ENCODE measurements at places on chromosomes 11 and 22.

GRCh38 chr11:34893416-34893815, 22.8 kb downstream of the APIP start:
- no peak for DNase-seq

DNA sequence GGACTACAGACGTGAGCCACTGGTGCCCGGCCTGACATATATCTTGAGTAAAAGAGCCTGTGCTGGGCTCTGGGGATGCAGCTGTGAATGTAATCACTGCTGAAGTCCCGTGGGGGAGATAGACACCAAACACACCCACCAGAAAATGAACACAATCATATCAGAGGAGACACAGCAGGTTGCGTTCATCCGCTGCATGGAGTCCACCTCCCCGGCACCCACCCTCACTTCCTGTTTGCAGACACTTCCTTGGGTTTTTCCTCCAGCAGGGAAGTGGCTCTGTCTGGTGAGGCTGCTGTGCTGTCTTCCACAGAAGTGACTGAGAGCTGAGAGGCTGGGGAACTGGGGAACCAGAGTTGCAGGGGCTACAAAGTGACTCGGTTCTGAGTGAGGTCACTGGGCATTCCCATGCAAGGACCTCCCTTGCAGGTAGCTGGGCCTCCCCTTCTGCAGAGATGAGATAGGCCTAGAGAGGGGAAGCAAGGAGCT, 7.2 kb downstream of the MICALL1 start:
- no peak for DNase-seq

- peak; percentile 20 for DNase-seq
These were observed 16.8 kb upstream of the NUP160 start for GRCh38 chr11:47864901-47865300.

DNA sequence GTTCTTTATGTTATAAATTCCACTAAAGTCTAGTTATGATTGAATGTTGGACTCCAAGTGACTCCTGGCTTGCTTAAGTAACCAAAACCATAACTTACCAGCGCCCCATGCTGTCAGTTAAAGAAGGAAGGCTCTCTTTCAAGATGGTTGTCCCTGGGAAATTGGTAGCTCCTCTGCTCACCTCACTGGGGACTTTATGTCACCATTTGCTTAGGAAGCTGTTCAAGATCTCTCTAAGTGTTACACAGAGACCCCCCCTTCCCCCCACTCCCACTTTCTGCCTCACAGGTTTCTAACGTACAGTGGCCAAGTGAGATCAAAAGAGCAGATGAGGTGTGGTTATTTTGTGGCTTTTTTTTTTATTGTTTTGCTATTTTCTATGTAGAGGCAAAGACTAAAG, 301.8 kb downstream of the AASDHPPT start:
- no peak for DNase-seq

GRCh38 chr11:122210367-122210997, 94.5 kb upstream of the BLID start:
- DNase-seq: peak; percentile 44

GRCh38 chr11:46719048-46719542, at the start of gene F2:
Gene F2 (plus strand): TSS chr11:46719213. CDS start chr11:46719236, 23 bp downstream.
- no peak for DNase-seq

DNA sequence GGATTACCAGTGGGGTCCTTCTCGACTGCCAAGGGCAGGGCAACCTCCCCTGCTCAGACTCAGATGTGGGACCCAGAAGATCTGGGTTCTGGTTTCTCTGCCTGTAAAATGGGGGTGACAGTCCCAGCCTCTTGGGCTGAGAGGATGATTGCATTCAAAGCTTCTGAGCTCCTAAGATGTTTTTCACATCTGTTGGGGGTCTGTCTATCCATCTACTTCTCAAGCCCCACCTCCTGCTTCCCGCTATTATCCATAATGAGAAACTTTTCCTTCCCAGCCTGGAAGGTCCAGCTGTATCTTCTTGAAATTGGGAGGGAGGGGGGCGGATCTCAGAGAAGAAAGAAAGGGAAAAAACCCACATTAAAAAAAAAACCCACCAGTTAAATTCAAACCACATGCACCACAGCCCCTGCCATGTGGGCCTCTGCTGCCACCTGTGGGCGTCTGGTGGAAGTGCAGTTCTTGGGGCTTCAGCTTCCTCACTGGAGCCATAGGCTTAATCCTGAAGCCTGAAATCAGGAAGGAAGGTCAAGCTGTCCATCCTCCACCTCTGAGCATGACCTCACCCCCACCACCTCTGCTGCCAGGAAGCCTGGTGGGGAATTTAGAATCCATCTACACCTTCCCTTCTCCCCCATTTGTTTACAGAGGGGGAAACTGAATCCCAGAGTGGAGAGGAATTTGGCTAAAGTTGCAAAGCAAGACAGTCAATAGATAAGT, 27.3 kb downstream of the ARHGEF17 start:
- DNase-seq: peak; percentile 90

DNA sequence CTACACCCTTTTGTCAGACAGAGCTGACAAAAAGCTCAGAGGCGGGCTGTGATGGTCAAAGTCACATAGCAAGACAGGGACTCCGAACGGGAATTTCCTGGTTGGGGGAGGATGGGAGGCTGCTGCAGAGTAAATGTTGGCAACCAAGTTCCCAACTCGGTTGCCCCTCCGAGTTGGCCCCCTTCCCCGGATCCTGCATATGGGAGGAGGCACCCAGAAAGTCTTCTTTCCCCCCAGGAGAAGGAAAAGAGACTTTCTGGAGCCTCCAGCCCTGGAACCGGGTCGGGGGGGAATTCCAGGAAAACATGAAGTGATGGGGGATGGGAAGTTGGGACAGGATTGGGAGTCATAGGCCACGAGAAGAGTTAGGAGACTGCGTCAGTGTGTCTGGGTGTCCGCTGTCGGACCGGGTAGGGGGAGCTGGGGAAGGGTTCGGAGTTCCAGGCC, 614 bp downstream of the SELENOM start:
- DNase-seq: peak; percentile 72

DNA sequence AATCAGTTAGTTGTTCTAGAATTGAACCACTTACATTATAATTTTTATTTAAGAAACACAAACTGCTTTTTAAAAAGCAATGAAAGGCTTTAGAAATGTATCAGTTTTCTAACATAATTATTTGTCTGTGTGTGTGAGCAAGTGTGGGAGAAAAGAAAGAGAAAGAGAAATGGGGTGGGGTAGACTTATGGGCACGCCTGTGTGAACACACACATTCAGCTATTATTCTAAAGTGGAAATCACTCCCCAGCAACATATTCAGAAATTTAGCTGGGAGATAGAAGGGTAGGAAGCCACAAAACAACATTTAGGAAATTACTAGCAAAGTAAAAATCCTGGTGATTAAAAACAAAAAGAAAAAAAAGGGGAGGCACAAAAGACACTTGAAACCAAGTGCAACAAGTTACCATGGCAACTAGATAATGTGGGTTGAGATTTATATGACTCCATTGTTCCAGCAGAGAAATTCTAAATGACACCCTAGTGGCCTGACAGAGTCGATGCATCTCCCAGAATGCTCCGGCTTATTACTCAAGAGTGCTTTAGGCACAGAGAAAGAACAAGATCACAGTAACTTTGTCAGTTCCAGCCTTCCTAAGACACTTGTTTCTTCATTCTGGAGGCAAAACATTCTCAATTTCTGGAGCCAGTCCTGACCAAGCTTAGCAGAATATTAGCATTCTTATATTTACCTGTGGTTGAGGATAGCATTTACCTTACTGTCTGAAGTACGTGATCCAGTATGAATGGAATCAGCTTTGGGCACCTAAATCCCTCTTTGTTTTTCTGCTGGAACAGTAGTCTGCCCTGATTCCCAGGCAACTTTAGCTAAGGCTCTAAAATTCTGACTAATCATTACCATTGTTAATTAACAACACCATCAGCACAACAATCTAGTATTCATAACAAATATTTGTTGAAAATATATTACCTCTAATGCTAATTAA, 444.4 kb downstream of the DLG2 start:
- no peak for DNase-seq

DNA sequence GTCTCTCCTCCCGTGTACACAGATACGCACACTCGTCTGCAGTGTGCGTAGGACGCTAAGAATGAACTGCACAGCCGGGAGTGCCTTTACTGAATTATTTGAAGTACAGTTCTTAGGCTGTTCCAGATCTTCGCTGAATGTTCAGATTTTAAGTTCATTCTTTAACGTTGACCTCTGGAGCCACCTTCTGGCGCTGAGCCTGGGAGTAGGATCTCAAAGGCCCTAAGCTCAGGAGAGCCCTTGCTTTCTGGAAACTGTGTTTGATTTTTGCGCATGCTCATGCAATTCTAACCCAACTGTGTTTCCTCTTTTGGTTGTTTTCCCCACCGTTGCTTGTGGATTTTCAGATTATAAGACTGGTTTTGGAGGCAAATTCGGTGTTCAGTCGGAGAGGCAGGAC, 22.8 kb downstream of the CTTN start:
- no peak for DNase-seq

- no peak for DNase-seq
These were observed 82.4 kb upstream of the CLDN5 start for GRCh38 chr22:19606332-19607191.

GRCh38 chr11:69949327-69949726, 128.8 kb upstream of the ANO1 start:
- peak; percentile 81 for DNase-seq

GRCh38 chr11:134429106-134429505, 17.1 kb upstream of the B3GAT1 start:
- DNase-seq: no peak

GRCh38 chr11:12200279-12200990, 90.0 kb downstream of the MICAL2 start:
- DNase-seq: peak; percentile 74

- DNase-seq: no peak
These were observed 159.4 kb downstream of the BUD13 start for GRCh38 chr11:116613206-116613875.

- DNase-seq: no peak
These were observed 93.5 kb upstream of the ANO1 start for GRCh38 chr11:69984457-69985261.

GRCh38 chr11:44853666-44854065, 97.0 kb downstream of the TP53I11 start:
- DNase-seq: no peak

GRCh38 chr11:94271885-94272372, 32.5 kb upstream of the IZUMO1R start:
- DNase-seq: no peak

DNA sequence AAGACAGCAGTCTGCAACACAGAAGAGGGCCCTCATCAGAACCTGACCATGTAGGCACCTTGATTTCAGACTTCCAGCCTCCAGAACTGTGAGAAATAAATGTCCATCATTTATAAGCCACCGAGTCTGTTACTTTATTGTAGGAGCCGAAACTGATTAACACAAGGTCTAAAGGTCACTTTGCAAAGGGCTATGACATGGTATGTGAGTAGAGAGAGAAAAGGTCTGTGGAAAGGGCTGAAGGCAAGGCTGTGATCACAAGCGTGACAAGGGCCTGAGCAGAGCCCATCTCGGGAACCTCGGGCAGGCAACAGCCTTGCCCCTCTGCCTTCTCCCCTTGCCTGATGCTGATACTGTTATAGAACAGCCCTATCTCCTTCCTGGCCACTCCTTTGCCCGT, 73.4 kb upstream of the TEAD1 start:
- no peak for DNase-seq

DNA sequence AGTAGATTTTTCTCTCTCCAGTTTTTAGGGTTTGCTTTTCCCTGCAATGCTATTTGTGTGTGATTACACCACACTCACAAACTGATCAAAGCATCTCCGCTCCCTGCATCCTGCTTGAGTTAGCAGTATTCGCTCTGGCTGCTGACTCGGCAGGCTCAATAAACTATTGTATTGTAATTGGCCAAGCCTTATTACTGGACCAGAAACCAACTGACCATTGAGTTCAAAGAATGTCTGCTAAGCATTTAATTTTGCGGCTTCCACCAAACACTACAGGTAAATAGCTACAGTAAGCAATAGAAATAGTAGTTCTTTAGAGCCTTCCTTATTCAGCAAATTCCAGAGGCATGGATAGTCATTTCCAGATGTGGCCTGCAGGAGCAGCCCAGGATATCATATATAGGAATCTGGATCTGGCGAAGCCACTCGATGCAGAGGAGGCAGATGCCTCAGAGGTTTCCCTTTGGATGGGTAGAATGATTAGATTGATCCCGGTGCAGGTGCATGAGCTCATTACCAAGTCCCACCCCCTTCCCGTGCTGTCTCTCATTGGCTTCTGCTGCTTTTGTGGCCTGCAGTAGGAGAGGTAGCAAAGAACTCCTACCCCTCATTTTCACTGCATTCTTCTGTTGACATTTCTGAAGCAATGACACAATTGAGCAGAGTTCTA, 77.3 kb downstream of the COMMD9 start:
- DNase-seq: no peak

- DNase-seq: no peak
These were observed 5.6 kb downstream of the MN1 start for GRCh38 chr22:27795696-27796517.

DNA sequence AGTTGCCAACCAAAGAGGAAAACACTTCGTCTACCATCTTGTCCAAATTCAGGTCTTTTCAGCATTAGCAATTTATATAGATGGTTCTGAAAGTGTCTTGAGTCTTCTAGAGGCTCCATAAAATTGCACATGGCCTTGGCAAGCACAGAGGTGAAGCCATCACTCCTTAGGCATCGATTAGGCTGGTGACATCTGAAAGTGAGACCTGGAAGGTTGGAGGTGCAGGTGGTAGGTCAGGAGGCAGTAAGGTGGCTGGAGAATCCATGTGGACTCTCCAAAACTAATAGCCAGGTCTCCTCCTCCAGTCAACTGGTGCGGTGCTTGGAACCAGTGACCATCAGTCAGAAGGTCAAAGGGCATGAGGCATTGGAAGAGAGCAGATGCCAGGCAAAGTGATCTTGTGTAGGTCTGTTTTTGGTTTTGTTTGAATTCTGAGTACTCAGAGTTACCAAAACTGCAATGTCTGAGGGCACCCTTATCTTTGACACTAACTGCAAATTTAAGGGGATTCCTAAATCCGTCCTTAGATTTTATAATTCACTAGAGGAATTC, 6.6 kb upstream of the APOL2 start:
- DNase-seq: no peak
